Renal pelvis (tissue), 12 donors: ENCODE measurements at places on chromosomes 11 and 22. TPM values are rescaled to one million over a fixed set of nuclear protein-coding genes. Genes with fewer than 3 reads are reported as not detected.

GRCh38 chr11:61039916-61040315 lies 62.4 kb upstream of the CD5 start:
- no peak for DNase-seq

DNA sequence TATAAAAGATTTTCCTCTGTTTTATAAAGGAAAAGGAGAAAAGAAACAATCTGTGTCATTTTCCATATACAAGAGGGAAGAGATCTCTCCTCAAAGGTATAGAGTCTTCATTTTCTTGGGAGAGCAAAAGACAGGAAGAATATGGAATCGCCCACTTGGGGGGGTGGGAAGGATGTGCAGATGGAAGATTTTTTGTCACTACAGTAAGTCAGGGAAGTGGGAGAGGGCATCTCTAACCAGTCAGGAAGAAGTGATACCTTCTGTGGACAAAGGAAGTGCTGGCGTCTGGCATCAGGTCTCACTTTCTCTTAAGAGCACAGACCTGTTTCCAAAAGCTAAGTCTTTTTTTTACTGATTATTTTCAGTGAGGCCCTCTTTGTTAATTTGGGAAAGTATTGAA lies 1.4 kb downstream of the PRR14L start:
- DNase-seq = no peak

GRCh38 chr11:73359930-73360742 lies 16.1 kb upstream of the RELT start:
- no peak for DNase-seq

- no peak for DNase-seq
Measured at GRCh38 chr11:20161923-20162744, 1.9 kb upstream of the DBX1 start.

DNA sequence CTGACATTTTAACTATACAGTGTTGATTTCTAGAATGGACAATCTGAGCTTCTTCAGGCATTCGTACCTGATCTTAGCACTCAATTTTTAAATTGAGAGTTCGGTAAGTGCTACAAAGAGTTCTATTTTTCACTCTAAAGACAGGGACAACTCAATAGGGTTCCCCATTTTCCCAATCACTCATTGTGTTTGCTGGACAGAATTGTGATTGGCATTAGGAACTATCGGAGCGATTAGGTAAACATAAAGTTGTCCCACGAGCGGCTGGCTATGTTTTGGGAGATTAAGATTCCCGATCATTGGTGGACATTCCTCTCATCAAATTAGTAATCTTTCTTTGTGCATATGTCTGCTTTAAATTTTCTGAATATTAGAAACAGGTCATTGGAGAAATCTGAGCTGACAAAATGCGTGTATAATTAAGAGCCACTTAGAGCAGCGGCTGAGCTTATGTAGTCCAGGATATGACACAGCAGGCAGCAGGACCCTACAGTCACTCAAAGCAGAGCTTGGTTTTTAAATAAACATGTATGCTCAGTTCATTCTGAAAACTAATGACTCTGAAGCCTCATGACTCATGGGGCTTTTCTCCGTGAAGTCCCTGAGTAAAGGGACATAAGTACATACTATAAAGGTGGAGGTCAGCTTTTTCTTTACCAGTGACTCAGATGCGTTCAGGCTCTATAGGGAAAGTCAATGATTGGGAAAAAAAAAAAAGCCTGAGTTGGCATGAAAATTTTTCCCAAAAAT lies 109.4 kb downstream of the GRIA4 start:
- no peak for DNase-seq

DNA sequence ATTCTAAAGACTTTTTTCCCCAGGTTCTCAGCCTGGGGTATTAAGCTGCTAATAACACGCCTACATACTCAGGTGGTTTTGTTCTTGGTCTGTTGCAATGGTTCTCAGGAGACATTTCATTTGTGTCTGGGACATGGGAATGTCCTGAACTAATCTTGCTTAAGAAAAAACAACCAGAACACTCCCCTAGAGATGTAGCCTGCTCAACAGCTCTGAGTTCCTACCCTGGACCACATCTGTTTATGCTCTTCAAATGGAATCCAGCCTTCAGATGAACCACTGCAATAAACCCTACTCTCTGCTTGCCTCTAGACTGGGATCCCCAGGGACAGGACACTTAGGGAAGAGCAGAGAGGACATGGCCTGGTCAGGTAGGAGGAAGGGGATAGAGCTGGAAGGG lies 29.9 kb downstream of the RELT start:
- no peak for DNase-seq

DNA sequence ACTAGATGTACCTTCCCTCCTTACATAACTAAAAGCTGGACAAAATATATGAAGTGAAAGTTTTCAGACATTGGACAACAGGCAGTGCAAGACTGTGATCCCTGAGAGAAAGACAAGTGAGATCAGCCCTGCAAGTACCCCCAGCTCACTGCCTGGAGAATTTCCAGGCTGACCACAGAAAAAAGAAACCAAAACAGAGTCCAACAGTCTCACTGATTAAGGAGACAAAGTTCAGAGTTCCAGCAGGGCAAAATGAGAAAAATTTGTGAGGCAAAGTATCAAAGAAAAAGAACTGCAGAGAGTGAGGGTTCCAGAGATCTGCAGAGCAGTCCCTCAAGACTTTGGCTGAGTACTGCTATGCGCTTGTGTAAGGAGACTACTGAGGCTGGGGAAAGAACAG lies 47.3 kb upstream of the TMEM45B start:
- no peak for DNase-seq

- DNase-seq = no peak
Measured at GRCh38 chr22:19667872-19668740, 46.2 kb upstream of the SEPTIN5 start.

DNA sequence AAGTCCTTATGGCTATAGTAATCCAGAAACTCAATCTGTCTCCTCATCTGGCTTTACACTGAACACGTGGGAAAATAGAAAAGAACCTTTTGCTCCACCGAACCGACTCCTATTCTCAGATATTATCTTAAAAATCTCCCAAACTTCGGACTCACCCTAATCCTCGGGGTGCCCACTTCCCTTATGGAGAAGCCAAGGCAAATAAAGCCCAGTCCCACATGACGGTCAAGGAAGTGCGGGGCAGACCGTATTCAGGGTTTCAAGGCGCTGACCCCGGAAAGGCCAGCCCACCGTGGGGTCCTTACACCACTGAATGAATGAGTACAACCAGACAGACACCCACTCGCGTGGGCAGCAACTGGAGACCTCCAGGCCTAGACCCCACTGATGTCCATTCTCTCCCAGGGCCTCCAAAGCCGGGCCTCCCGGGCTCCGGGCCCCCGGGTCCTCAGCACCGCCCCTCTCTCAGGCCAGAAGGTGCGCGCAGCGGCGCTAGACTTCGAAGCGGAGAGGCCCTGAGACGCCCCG lies 489 bp downstream of the NUP98 start:
- DNase-seq = peak; percentile 62

DNA sequence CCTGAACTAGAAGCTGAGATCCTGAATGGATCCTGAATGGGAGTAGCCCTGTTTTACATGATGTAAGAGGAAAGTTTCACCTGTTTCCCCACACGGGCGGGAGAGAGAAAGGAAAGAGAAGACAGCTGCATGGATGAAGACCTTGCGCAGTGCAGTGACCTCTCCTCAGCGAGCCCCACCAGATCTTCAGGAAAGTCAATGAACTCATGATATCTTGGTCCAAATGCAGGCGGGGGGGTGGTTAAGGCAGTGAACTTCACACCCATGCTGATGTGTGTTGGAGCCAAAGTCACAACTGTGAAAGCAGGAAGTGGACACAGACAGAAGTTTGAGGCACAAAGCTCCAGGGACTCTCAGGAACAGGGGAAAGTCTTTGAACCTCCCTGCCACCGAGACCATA lies 8.6 kb upstream of the FJX1 start:
- DNase-seq = no peak

GRCh38 chr22:21909871-21910270 lies 42.4 kb upstream of the MAPK1 start:
- DNase-seq = no peak

GRCh38 chr22:29695129-29695926 lies 24.5 kb upstream of the CABP7 start:
- no peak for DNase-seq

DNA sequence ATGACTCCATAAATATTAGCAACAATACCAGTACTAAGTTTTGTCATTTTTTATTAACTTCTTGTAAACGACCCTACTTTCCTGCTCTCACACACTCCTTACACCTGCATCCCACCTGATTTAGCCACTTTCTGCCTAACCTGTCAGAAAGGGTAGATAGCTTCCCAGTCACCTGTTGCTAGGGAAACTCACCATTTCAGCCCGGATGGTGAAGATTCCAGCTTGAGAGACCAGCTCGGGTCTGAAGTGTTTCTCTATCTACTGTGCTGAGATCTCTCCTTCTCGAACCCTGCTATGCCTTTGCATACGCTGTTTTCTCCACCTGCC lies at the start of gene PARVG:
Gene PARVG (plus strand): TSS at position 220 of the 327 bp plus-strand sequence. CDS start 2,405 bp downstream, outside the sequence.
- no peak for DNase-seq

GRCh38 chr22:44577391-44578109 lies 79.5 kb upstream of the RTL6 start:
- no peak for DNase-seq

GRCh38 chr22:47775686-47776085 lies 1013.2 kb downstream of the TBC1D22A start:
- no peak for DNase-seq

- no peak for DNase-seq
Measured at GRCh38 chr22:43828998-43829782, 17.1 kb upstream of the EFCAB6 start.

- no peak for DNase-seq
Measured at GRCh38 chr11:93493252-93493897, 49.8 kb downstream of the SMCO4 start.

DNA sequence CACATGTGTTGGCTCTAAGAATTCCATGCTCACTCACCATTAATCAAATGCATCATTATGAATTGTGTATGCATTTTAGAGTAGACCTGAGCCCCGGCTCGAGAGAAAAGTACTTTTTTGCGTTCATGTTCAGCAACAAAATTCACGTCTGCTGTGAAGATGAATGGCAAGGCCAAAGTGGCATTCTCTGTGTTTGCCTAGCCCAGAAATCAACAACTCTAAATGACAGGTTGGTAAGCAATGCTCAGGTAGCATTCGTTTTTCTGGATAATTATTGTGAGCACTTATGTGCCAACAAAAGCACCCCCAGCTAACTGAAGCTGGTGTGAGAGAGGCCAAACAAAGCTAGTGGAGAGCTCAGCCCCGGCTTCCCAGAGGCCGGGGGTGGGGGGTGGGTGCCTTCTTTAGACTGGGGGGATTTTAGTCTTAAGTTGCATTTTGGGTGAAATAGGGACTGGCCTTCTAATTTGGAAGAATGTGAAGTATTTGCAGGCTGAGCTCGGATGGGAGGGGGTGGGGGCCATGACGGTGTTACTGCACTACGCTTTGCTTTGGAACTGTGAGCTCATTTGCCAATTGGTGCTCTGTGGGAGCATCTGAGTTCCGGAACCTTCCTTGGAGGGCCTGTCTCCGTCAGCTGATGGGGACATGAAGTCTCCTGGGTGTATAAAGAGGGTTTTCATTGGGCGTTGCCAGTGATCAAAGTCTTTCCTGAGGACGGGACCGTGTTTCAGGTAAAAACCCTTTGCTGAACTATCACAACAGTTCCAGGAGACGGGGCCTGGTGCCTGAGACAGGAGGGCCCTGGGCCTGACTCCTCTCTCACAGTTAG lies 29.0 kb upstream of the ALX4 start:
- DNase-seq = no peak

- no peak for DNase-seq
Measured at GRCh38 chr11:128297805-128298204, 289.6 kb downstream of the ETS1 start.

GRCh38 chr11:99020352-99021225 lies at the start of gene CNTN5:
Gene CNTN5, plus strand, starts transcription at chr11:99020949.
- DNase-seq = peak; percentile 86

DNA sequence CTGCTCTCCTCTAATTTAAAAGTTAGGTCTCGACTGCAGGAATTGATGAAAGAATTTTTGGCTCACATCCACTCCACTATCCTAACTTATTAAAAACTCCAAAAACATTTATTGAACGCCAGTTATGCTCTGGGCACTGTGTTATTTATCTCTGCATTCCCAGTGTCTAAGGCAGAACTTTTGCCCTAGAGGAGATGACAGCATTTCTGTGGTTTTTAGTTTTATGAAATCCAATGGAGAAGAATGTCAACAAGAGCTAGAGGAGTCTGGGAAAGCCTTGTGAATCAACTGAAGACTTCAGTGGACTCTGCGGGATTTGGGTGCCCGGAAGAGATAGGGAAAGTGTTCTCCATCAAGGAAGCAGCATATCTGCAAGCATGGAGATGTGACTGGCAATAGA lies 217.0 kb upstream of the PGR start:
- DNase-seq = no peak

DNA sequence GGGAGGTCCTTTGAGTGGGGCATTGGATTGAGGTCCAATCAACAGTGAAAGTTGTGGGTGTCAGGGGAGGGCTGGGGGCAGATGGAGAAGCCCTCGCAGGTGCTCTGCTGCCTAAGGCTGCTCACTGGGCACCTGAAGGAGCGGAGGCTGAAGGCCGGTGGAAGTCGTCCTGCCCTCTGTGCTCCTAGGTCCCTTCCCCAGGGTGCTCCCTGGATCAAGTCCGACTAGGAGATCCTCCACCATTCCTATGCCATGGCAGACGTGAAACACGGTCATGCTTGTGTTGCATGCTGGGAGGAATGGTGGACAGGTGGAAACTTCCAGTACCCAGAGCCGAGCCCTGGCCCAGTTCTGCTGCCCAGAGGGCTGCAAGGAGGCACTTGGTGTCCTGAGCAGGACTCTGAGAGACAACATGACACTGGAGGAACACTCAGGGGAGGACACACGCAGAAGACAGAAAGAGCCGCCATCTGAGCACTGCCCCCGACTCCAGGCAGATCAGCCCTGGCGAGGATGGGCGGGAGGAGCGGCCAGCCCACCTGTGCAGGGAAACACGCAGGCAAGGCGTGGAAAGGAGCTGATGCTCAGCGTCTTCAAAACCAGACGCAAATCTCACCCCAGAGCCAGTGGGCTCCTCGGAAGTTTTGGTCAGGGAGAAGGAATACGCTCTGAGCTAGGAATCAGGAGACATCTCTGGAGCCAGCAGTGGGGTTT lies 786.8 kb downstream of the BRD1 start:
- DNase-seq = no peak

Gene MMP10
- not detected for polyA plus RNA-seq

Gene MMP7
- polyA plus RNA-seq = 27.2 TPM

Gene CABP2
- 0.49 TPM for polyA plus RNA-seq

Gene FXYD2
- polyA plus RNA-seq = 517 TPM

Gene FAM111B
- 10.3 TPM for polyA plus RNA-seq

Gene GAB4
- not detected for polyA plus RNA-seq

Gene CCND1
- 153 TPM for polyA plus RNA-seq

Gene LSP1
- polyA plus RNA-seq = 6.4 TPM
